Osteoblast (primary cell): ENCODE measurements at places on chromosomes 13 and 19. TPM values are rescaled to one million over a fixed set of nuclear protein-coding genes. Genes with fewer than 3 reads are reported as not detected.

The MBD3L3 gene
- not detected in 2 replicates for total RNA-seq

The SIGLEC12 gene
- total RNA-seq = under 0.01 TPM in 1 of 2 replicates, not detected in the other

The IZUMO2 gene
- total RNA-seq = not detected in 2 replicates

DNA sequence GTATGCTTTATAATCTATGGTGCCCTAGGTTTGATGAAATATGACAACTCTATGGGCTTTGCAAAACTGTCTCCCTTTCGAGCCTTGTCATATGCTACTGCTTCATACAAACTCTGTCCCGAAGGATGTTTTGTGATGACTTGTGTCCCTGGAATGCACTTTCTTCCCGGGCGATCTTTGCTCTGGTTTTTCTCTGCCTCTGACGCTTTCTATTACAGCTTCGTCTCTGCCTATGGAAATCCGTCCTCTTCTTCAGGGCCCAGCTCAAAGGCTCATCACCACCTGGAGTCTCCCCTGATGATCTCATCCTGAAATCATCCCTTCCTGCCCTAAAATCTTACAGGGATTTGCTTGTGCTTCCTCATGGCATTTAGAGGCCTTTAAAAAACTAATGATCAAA lies 191.5 kb upstream of the KL start:
- DNase-seq = peak; percentile 84

DNA sequence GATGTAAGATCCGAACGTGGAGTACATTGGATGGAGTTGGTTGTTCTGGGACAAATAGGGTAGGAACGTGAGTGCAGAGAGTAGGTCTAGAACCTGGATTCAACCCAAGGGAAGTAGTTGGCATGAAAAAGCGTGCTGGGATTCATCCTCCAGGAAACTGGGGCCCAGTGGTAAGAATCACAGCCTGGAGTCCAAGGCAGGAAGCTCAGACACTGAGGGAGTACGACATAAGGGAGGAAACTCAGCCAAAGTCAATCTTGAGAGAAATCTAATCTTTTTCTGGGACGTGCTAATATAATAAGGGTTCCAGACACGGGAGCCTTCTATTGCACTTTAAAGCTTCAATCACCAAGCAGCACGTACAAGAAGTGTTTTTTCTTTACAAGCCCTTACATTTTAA lies 46.4 kb downstream of the DLEU7 start:
- DNase-seq = no peak

DNA sequence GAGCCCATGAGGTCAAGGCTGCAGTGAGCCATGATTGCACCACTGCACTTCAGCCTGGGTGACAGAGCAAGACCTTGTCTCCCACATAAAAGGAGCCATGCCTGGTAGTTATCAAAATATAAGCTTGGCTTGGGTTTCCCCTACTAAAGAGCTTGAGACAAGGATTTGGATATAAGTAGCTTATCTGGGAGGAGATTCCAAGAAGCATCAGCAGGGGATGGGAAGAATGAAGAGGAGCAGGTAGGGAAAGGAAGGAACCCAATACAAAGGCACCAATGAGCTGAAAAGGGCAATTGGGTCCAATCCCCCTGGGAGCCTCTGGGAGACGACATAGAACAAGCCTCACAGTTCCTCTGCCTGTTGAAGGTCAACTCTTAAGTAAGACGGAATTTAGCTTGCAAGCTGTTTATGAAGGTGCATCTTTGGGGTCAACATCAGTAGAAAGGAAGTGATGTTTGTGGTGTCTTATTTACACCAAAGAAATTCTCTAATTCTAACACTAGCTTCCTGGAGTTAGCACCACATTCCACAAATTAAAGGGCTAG lies 7.4 kb upstream of the CLEC4G start:
- DNase-seq = no peak

GRCh38 chr13:80663788-80664187 lies 322.9 kb upstream of the SPRY2 start:
- no peak for DNase-seq

DNA sequence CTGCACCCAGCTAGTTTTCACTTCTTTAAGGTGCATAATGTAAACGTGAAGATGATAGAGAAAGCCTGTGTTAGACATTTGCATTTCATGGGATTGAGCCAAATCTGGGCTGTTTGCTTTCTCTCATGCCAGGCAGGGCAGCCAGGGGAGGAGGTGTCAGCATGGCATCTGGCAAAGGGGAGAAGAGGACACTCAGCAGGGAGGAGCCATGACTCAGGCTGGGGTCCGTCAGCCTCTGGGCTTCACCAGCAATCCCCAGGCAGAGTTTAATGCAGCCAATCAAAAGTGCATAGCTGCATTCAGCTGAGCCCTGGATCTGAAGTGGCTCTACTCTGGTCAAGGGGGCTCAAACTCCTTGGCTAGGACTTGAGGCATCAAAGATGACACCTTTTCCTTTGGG lies 23.5 kb downstream of the EBPL start:
- peak; percentile 91 for DNase-seq
